ENCODE measurements at places on chromosomes 16 and 17. TPM values are rescaled to one million over a fixed set of nuclear protein-coding genes. Genes with fewer than 3 reads are reported as not detected.

DNA sequence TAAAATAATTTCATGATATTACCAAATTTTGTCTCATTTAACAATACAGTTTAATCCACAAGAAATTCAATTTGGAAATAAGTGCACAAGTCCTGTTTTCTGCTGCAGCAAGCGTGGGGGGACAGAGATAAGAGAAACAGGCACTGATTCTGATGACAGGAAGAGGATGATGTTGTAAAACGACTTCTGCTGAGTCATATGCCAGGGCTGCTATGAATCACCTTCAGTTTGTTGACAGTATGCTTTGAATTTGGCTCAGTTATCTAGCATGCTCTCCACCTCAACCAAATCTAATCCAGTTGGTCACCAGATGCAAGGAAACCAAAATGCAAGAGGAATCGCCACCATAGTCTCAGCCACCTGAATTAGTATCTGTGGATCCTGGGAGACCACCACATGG lies 244.1 kb upstream of the MON1B start:
- no peak for DNase-seq

DNA sequence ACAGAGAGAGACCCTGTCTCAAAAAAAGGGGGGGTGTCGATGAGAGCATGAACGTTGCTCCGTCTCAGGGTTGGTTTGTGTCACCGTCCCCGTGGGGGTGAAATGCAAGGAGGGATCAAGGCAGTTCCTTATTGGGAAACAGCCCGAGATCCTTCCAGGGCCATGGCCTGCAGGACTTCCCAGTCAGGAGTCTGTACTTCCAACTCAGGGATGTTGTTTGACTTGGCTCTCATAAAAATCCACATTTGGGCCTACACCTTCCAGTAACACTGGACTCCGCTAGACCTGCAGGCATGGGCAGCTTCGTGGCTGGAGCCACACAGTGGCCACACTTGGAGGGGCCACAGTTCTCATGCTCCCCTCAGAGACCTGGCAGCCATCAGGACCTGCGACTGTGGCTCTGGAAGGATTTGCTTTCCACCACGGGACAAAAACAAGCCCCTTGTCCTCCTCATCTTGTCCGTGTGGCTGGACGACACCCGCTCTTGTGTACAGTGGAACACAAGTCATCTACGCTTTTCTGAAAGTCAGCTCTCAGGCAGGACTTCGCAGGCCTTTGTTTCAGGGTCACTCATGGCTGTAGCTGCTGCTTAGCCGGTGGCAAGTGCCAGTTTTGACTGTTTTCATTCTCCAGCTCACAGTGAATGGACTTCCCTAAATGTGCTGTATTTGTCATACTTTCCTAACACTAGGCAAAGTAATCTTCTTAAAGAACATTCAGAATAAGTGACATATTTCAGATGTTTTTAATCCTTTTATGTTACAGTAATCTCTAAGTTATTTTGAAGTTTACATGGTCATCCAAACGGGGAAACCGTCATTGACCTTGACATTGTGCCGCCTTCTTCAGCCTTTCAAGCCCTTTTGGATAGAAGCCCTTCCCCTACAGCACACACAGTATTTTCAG lies 24.2 kb upstream of the IL17C start:
- DNase-seq: no peak

GRCh38 chr16:87740441-87740840 lies 25.3 kb downstream of the KLHDC4 start:
- DNase-seq: no peak

- DNase-seq: no peak
Measured at GRCh38 chr17:2102931-2103809, 48.3 kb downstream of the HIC1 start.

- no peak for DNase-seq
Measured at GRCh38 chr16:62872339-62872738, 836.1 kb upstream of the CDH8 start.

ZKSCAN2 gene
- total RNA-seq: 16.6 TPM
